ENCODE measurements at places on chromosomes 13 and 19.

DNA sequence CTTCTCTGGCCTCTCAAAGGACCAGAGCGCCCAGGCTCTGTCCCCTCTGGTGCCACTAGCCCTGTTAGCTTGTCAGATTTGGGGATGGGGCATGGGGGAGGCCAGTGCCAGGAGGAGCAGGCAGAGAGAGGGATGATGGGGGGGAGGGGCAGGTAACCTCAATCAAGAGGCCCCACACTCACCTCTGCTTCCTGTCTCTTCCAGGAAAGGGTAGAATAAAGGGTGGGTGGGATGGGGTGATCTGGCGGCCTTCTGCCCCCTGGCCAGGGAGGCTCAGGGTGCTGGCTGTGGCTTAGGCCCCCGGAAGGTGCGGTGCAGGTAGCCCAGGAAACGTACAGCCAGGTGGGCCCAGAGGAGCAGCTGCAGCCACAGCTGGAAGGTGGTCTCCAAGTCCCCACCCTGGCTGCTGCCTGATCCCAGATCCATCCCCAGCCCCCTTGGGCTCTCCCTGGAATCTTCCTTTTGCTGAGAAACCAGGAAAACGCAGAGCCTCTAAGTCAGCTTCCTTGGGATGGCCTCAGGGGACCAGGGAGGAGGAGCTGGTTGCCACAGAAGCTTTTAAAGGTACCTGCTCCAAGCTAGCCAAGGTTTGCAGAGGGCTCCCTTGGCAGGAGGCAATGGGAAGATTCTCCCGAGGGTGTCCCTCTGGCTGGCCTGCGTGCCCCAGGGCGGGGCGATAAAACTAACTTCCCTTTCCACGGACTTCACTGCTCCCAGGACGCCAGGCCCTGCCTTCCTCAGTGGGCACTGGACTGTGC lies 5.3 kb downstream of the PRKACA start:
- H3K4me1 ChIP-seq: peaks cover 50% of the 10 kb centered on the region
- no peaks in the 10 kb centered on the region for H3K36me3 ChIP-seq
- no peak overlapping the region for H3K4me3 ChIP-seq
- no peak for DNase-seq
- H3K27ac ChIP-seq: no peak overlapping the region
- no peaks in the 10 kb centered on the region for H3K27me3 ChIP-seq

DNA sequence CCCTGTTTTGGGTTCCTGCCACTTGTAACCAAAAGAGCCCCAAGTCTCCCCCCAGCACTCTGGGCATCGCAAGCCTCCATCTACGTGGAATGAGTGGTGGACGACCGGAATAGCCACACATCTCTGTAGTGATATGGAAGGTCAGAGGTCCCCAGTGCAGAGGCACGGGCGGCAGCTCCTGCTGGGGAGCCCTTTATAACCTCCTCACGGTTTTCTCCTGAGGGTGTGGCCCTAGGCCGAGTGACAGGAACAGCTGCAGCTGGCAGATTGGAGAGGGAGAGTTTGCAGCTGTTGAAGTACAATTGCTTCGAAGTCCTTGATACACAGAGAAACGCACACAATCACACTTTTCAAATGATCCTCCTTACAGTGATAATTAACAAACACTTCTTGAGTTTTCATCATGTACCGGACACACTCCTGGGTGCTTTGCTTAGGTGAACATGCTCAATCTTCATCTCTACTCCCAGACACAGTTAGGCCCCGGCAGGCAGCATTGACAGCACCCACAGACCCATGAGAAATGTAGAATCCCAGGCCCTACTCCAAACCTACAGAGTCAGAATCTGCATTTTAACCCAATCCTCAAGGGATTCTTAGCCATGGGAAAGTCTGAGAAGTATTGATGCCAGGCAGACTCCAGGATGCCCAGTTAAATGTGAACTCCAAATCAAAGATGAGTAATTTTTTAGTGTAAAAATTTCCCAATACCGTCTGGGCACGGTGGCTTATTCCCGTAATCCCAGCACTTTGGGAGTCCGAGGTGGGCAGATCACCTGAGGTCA lies 4.9 kb upstream of the ZNF787 start:
- peaks cover 34% of the 10 kb centered on the region for H3K4me1 ChIP-seq
- no peaks in the 10 kb centered on the region for H3K27me3 ChIP-seq
- H3K27ac ChIP-seq: no peak overlapping the region
- H3K4me3 ChIP-seq: no peak overlapping the region
- no peak for DNase-seq

- H3K27ac ChIP-seq: no peak overlapping the region
- H3K27me3 ChIP-seq: no peaks in the 10 kb centered on the region
- H3K36me3 ChIP-seq: no peaks in the 10 kb centered on the region
- H3K4me1 ChIP-seq: no peaks in the 10 kb centered on the region
- no peak overlapping the region for H3K4me3 ChIP-seq
- DNase-seq: no peak
Observed at GRCh38 chr13:28739376-28739775, 20.6 kb upstream of the SLC46A3 start.

- no peak overlapping the region for H3K4me3 ChIP-seq
- no peaks in the 10 kb centered on the region for H3K27me3 ChIP-seq
- no peaks in the 10 kb centered on the region for H3K4me1 ChIP-seq
- no peak overlapping the region for H3K27ac ChIP-seq
Observed at GRCh38 chr13:20708216-20708615, 4.7 kb downstream of the IL17D start.

GRCh38 chr13:95620030-95620824 lies 24.3 kb downstream of the DZIP1 start:
- no peaks in the 10 kb centered on the region for H3K4me1 ChIP-seq
- H3K27me3 ChIP-seq: no peaks in the 10 kb centered on the region
- no peaks in the 10 kb centered on the region for H3K36me3 ChIP-seq
- no peak overlapping the region for H3K4me3 ChIP-seq

DNA sequence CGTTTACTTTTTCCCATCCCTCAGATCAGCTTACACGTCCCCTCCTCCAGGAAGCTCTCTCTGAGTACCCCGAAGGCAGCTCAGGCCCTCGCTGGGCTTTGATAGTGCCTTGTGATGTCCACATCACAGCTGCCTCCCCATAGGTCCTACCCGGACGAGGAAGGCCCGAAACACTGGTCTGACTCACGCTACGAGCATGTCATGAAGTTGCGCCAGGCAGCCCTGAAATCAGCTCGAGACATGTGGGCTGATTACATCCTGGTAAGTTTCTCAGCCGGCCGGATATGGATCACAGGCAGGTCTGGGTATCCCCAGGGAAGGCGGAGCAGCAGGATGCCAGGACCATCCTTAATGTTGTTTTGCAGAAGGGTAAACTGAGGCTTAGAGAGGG lies 4.8 kb downstream of the COLGALT1 start:
- H3K4me1 ChIP-seq: peaks cover 12% of the 10 kb centered on the region
- DNase-seq: no peak
- H3K27ac ChIP-seq: no peak overlapping the region
- no peak overlapping the region for H3K4me3 ChIP-seq
- H3K27me3 ChIP-seq: no peaks in the 10 kb centered on the region
- peaks cover 4% of the 10 kb centered on the region for H3K36me3 ChIP-seq

- no peak overlapping the region for H3K27ac ChIP-seq
- no peaks in the 10 kb centered on the region for H3K4me1 ChIP-seq
- no peaks in the 10 kb centered on the region for H3K27me3 ChIP-seq
- no peaks in the 10 kb centered on the region for H3K36me3 ChIP-seq
- no peak for DNase-seq
- H3K4me3 ChIP-seq: no peak overlapping the region
Observed at GRCh38 chr13:96795670-96796069, 198.6 kb downstream of the OXGR1 start.

GRCh38 chr13:25904830-25905229 lies 147.0 kb downstream of the SHISA2 start:
- peaks cover 15% of the 10 kb centered on the region for H3K4me1 ChIP-seq
- H3K4me3 ChIP-seq: no peak overlapping the region
- no peaks in the 10 kb centered on the region for H3K36me3 ChIP-seq
- H3K27ac ChIP-seq: peak overlapping the region; percentile 70
- DNase-seq: no peak
- no peaks in the 10 kb centered on the region for H3K27me3 ChIP-seq

GRCh38 chr13:40963927-40964326 lies 55.2 kb downstream of the ELF1 start:
- peaks cover 40% of the 10 kb centered on the region for H3K4me1 ChIP-seq
- H3K27ac ChIP-seq: no peak overlapping the region
- no peaks in the 10 kb centered on the region for H3K27me3 ChIP-seq
- DNase-seq: no peak
- no peak overlapping the region for H3K4me3 ChIP-seq

- H3K36me3 ChIP-seq: peaks cover 19% of the 10 kb centered on the region
- peak overlapping the region; percentile 96 for H3K27ac ChIP-seq
- peaks cover 16% of the 10 kb centered on the region for H3K4me1 ChIP-seq
- no peaks in the 10 kb centered on the region for H3K27me3 ChIP-seq
- H3K4me3 ChIP-seq: peak overlapping the region; percentile 86
- DNase-seq: no peak
Observed at GRCh38 chr19:56404705-56405056, 549 bp downstream of the ZNF583 start.

- no peaks in the 10 kb centered on the region for H3K36me3 ChIP-seq
- no peak overlapping the region for H3K4me3 ChIP-seq
- H3K27me3 ChIP-seq: no peaks in the 10 kb centered on the region
- peak; percentile 31 for DNase-seq
- H3K27ac ChIP-seq: no peak overlapping the region
Observed at GRCh38 chr13:27406178-27406939, 18.1 kb upstream of the GTF3A start.

DNA sequence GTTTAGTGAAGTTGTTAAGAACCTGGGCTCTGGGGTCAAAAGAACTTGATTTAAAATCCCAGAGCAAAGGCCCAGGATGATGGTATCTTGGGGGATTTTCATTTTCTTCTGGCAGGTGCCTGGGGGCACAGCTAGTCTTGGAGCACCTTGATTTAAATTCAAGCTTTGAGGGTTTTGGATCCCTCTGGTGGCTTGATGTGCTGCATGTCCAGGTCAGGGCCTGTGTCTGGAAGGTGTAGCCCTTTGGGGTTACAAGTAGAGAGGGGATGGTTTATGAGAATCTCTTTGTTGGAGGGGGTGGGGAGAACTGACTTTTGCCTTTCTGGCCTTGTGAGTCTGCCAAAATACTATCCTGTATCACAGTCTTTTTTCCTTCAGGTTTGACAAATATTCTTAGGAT lies 55.8 kb downstream of the AKAP11 start:
- no peak overlapping the region for H3K27ac ChIP-seq
- no peak overlapping the region for H3K4me3 ChIP-seq
- H3K4me1 ChIP-seq: peaks cover 9% of the 10 kb centered on the region
- DNase-seq: no peak
- H3K27me3 ChIP-seq: no peaks in the 10 kb centered on the region

Data from naive thymus-derived CD4-positive, alpha-beta T cell (primary cell).